Renal cortex interstitium (tissue), 15 donors: ENCODE measurements at places on chromosomes 11 and 22. TPM values are rescaled to one million over a fixed set of nuclear protein-coding genes. Genes with fewer than 3 reads are reported as not detected.

DNA sequence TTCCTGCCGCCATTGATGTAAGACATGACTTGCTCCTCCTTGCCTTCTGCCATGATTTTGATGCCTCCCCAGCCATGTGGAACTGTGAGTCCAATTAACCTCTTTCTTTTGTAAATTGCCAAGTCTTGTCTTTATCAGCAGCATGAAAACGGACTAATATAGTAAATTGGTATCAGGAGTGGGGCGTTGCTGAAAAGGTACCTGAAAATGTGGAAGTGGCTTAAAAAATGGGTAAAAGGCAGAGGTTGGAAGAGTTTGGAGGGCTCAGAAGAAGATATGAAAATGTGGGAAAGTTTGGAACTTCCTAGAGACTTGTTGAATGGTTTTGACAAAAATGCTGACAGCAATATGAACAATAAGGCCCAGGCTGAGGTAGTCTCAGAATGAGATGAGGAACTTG is 89.7 kb downstream of the RSF1 start:
- no peak for DNase-seq

DNA sequence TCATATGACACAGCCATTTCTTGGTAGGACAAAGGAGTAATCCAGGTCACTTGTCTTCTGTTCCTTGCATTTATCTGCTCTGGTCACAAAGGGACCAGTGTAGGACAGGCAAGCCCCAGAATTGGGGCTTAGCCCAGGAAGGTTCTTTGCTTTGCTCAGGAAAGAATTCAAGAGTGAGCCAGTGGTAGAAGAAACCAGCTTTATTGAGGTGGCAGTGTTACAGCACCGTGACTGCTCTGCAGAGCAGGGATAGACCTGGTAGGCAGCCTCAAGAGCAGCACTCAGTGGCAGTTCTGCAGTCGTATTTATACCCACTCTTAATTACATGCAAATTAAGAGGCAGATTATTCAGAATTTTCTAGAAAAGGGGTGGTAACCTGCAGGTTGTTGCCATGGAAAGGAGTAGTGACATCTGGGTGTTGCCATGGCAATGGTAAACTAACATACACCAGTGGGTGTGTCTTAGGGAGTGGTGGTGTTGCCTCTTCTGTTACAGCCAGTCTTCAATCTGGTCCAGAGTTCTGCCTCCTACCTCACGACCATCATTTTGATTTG is 84.9 kb upstream of the RAB1B start:
- DNase-seq: no peak

- no peak for DNase-seq
Observed at GRCh38 chr11:35483131-35483820, 42.1 kb downstream of the PAMR1 start.

DNA sequence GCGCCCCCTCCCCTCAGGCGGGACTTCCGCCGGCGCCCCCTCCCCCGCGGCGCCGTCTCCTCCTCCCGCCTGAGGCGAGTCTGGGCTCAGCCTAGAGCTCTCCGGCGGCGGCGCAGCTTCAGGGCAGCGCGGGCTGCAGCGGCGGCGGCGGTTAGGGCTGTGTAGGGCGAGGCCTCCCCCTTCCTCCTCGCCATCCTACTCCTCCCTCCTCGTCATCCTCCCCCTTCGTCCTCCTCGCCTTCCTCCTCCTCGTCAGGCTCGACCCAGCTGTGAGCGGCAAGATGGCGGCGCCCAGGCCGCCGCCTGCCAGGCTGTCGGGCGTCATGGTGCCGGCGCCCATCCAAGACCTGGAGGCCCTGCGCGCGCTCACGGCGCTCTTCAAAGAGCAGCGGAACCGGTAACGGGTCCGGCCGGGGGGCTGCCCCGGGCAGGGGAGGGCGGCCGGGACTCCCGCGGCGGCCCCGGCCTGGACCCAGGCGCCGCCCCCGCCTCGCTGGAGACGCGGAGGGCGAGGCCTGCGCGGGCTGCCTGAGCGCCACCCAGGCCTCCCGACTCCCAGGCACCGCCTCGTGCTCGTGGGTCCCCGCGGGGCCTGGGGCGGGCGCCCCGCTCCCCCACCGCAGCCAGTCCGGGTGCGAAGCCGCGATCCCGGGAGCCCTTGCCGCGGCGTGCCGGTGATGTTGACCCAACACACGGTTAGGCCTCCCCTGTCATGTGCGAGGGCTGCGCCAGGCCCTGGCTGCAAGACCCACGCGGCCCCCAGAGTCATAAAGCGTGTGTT is at the start of gene ATXN10:
Gene ATXN10, plus strand, starts transcription at position 52 of the 781 bp plus-strand sequence. Its CDS starts 230 bp downstream, at position 282.
- DNase-seq: peak; percentile 71

The BACE1-AS gene
- polyA plus RNA-seq: 21.6 TPM

DNA sequence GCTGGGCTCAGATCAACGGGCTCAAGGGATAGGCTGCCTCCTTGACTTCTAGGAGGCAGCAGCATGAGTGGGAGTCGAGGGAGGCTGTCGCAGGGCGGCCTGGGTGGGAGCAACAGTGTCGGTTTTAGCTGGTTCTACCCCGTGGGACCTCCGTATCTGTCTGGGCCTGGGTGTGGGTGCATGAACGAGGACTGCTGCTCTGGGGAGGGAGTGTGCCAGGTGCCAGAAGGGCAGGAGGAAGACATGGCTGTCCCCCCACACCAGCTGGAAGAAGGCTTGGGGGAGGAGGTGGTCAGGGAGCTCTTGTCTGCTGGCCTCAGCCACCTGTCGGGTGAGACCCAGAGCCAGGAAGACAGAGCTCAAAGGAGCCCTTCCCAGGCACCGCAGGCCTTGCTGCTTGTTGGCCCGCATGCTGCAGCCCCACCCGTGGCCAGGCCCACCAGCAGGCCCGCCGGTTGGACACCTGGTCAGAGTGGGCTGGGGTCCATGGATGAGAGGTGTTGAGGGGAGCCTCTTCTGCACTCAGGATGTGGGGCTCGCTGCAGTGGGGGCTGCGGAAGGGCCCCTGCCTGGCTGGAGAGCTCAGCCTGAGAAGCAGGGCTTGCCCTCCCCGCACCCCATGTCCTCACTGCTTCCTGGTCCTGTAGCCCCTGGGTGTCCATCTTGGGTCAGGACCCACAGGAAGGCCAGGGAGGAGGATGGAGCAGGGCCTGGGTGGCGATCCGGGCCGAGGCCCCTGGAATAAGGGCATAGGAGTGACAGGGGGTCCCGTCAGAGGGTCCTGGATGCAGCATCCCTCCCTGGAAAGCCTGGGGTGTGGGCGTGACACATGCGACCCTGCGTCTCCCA is 3.4 kb downstream of the CEND1 start:
- no peak for DNase-seq

GRCh38 chr11:123616505-123617198 is 37.8 kb downstream of the SCN3B start:
- no peak for DNase-seq

DNA sequence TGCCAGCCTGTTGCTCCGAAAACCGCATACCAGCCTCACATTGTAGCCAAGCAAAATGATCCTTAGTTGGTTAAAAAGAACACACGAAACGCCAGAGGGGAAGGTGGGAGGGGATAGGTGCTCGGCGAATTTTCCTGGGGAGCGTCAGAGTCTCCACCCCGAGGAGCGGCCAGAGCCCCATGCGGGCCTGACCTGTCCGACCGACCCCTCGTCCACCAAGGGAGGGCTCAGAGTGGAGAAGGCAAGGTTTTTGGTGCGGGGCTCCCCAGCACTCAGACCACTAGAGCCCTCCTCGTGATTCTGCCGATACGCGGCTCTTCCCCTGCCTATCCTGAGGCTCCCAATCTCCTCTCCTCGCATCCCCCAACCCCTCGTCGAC is 39.6 kb downstream of the DIXDC1 start:
- no peak for DNase-seq

- no peak for DNase-seq
Observed at GRCh38 chr22:44658311-44658953, 43.6 kb upstream of the PRR5 start.

- DNase-seq: peak; percentile 31
Observed at GRCh38 chr11:13335319-13335718, 57.7 kb downstream of the BMAL1 start.
